NCI-H2081 treated with DMSO at 0.1 percent for 48 hours (cell line): ENCODE measurements at places on chromosomes 4 and X.

DNA sequence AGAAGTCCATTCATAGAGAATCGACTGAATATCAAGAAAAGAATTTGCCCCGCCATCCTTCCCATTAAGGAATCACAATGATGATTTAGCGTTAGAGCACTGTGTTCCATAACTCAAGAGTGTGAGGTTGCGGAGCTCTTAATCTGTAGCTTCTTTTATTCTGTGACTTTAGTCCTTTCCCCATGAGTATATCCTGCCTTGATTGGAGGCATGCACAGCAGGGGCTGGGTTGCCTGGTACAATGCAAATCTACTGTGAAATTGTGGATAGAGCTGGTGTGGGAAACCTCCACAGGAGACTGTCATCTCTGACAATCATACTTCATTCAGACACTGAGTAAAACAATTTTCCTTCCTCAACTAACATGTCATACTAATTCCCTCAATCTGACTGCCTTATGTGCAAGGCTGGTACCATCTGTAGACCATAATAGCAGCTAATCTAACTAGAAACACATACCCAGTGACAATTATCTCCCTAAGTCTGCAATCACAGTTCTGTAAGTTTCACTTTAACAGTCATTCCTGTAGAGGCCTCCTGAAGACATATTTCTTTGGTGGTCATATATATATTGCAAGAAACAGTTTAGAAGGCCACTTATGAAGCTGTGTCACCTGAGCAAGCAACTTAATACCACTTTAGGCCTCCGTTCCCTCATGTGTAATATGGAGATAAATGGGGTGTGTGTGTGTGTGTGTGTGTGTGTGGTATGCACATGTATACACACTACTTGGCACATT lies 355.2 kb upstream of the FAM241A start:
- no peak for DNase-seq

DNA sequence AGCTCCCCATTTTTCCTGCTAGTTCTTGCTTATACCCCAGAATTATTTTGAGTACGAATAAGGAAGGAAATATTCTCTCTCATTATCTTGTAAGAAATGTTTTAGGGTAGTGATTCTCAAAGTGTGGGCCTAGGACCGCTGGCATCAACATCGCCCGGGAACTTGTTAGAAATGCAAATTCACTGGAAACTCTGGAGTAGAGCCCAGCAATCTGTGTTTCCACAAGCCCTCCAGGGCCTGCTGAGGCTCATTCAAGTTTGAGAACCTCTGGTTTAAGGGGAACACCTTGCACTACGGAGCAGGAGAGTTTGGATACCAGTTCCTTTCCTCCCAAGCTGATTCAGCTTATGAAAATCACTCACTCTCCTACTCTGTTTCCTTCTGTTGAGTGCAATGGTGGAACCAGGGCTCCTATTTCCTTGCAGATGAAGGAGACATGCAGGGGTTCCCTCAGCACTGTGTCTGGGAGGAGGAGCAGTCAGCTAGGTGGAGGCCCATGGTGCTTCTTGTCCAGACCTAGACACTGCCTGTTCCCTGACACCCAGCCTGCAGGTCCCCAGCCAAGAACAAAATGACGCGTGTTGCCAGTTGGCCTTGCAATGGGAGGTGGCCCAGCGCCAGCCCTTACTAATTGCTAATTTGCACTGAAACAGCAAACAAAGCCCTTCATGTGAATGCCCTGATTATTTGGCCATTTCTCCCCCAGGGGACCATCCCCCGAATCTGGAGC lies 68.5 kb downstream of the CYTL1 start:
- no peak for DNase-seq

DNA sequence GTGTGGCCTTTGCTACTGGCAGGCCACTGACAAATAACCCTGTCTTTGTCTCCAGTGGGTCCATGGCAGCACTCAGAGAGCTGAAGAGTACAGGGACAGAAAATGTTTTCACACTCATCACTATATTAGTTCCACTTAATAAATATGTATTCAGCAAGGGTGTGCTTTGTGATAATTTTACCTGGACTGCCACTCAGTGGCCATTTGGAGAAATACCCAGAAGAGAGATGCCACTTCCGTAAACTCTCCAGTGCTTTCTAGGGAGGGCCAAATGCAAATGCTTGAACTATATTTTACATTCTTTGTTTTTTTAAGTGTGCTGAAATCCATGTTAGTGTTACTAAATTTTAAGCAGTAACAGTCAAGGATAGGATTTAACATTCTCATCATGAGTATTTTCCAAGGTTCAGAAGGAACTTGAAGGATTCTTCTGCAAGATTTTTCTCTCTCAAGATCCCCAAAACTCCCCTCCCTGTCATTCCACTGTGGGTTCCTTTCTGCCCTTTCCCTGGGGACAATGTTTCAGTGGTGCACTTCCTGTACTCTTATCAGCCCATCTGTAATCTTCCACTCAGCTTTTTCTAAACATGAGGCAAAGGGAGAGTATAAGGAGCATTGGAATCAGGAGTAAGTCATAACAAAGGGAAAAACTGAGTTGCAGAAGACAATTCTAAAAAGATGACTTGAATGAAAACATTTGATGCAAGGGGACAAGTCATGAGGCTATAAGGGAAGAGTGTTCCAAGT lies 46.0 kb downstream of the TFDP3 start:
- DNase-seq, result no peak

GRCh38 chr4:110354460-110354859 lies 121.5 kb upstream of the ENPEP start:
- DNase-seq, result no peak

GRCh38 chr4:5757091-5757490 lies 46.1 kb downstream of the EVC start:
- DNase-seq, result no peak

DNA sequence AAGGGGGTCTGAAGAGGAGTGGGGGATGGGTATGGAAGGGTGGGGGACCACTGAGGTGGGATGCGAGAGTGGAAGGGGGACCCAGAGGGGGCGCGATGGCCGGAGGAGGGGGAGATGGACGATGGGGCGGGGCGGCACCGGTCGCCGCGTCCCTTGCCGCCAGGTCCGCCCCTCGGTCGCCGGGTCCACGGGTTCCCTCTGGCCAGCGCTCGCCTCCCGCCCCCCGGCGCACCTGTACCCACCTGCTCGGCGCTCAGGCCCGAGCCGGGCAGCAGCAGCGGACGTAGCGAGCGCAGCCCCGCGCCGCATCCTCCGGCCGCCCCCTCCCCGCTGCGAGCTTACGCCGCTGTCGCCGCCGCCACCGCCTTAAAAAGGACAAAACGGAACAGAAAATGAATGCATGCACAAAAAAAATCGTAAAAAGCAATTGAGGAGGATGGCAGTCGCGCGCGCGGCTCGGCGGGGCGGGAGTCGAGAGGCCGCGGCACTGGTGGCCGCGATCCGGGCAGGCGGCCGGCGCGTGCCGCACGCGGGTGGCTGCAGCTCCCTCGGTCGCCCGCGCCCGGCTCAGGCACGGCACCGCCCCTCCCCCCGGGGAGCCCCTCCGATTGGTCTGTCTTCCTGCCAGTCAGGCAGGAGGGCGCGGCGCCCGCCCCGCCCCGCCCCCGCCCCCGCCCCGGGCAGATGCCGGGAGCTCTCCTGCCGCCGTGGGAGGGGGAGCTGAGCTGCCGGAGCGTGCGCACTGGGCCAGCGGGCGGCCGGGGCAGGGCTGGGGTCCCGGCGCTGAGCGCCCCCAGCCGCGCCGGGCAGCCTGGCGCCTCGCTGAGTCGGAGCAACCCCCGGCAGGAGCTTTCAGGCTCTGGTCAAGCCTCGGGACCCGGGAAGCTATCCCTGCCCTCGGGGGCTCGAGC lies at the start of gene JAKMIP1:
JAKMIP1 (minus strand) TSS at position 539 of the 911 bp plus-strand sequence. CDS start 87,699 bp downstream, outside the sequence.
- DNase-seq, result no peak

- no peak for DNase-seq
These were observed 114.5 kb downstream of the IRF2 start for GRCh38 chr4:184359888-184360287.

DNA sequence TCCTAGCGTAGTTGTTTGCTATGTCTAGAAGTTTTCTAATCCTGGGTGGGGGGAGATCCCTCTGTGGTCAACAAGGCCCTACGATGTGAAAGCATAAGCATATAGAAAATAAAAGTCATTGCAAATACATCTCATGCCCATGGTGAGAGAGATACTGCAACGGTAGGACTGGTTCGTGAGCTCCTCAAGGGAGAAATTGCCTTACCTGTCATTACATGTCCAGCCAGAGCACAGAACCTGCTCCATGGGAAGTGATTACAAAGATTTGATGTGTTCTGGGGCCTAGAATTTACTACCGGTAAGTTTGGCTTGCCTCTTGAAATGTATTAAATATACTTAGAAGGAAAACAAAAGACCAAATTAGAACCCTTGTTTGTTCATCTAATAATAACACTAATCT lies 60.9 kb upstream of the FAM47B start:
- DNase-seq, result no peak

- no peak for DNase-seq
These were observed 73.5 kb downstream of the GLUD2 start for GRCh38 chrX:121120690-121121605.

- no peak for DNase-seq
These were observed 30.4 kb downstream of the DCLK2 start for GRCh38 chr4:150108691-150109090.

GRCh38 chrX:135489542-135489941 lies 30.9 kb upstream of the INTS6L start:
- no peak for DNase-seq

DNA sequence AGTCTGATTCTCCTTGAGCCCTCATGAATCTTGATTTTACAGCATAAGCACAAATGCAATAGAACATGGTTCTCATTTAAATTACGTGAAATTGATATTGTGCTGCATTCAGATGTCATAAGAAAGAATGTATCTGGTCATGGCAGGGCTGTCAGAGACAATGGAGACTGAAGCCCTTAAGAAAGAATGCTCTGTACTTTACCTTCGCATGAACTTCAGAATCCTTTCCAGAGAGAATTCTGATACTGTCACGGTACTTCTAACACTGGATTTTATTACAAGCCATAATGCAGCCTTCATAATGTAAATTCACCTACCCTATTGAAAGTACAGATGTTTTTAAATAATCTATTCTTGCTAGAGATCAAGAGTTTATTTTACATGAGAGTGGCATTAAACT lies 677.9 kb upstream of the ADGRL3 start:
- no peak for DNase-seq

DNA sequence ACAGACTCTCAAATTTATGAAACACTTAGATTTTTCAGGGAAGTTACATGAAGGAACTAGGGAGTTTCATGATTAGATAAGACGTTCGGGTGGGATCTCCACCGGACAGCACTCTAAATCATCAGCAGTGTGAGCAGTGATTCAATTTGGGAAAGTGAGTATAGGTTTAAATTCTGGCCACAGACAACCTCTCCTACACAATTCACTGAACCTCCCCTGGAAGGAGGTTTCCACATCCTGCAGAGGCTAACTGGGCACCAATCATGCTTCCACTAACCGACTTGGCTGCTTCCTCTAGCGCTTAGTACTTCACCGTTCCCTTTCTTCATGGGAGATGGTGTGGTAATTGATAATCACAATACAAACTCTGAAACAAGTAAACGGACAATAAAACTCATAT lies 5.6 kb downstream of the CXCL9 start:
- no peak for DNase-seq

DNA sequence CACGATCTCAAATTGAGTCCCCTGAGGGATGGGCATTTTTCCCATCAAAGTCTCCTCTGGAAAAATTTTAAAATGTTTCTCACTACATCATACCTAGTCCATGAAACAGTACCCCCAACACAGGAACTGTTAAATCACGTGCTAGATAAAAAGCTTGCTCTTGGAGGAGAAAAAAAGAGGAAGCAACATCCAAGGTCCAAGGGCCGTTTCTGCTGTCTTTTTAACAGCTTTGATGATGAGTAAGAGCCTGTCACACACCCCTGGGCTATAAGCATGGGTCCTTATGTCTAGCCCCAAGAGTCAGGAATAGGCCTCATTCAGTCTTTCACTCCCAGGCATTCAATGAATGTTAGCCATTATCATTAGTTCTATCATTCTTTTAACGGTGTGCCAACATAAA lies 128.9 kb downstream of the SH3KBP1 start:
- DNase-seq, result no peak

DNA sequence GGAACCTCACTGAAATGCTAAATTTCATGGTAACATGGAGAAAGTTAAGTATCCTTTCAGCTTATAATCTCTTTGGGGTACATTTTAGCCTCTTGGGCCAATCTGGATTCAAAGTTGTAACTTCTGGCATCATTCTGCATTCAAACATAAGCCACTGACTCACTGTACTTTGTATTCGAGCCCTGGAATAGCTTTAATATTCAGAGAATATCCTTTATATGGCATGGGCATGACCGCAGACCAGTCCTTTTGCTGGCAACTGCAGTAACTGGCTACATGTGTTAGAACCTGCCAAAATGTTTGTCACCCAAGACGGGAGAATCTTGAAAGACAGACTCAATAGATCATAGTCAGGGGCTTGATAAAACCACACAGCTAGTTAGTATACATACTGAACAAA lies 3.3 kb downstream of the GASK1B start:
- DNase-seq, result no peak

GRCh38 chr4:150009533-150009932 lies 68.7 kb upstream of the DCLK2 start:
- DNase-seq, result no peak
